ENCODE measurements at places on chromosomes 3 and 15. TPM values are rescaled to one million over a fixed set of nuclear protein-coding genes. Genes with fewer than 3 reads are reported as not detected.

ZNF619 gene
- total RNA-seq = 8.6 TPM

SEMA5B gene
- total RNA-seq = 0.71 TPM

TRIM42 gene
- not detected for total RNA-seq

DNA sequence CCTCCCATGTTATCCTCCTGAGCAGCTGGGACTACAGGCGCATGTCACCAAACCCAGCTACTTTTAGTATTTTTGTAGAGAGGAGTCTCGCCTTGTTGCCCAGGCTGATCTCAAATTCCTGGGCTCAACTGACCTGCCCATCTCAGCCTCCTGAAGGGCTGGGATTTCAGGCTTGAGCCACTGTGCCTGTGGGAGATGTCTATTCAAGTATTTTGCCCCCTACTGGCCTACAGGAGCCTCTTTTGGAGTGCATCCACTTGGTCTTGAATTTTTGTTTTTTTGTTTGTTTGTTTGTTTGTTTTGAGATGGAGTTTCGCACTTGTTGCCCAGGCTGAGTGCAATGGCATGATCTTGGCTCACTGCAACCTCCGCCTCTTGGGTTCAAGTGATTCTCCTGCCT is 3.2 kb upstream of the DHX30 start:
- H3K27ac ChIP-seq = no peak overlapping the region
- no peaks in the 10 kb centered on the region for H3K36me3 ChIP-seq
- H3K4me1 ChIP-seq = peaks cover 19% of the 10 kb centered on the region
- H3K27me3 ChIP-seq = no peaks in the 10 kb centered on the region
- H3K4me3 ChIP-seq = no peak overlapping the region

DNA sequence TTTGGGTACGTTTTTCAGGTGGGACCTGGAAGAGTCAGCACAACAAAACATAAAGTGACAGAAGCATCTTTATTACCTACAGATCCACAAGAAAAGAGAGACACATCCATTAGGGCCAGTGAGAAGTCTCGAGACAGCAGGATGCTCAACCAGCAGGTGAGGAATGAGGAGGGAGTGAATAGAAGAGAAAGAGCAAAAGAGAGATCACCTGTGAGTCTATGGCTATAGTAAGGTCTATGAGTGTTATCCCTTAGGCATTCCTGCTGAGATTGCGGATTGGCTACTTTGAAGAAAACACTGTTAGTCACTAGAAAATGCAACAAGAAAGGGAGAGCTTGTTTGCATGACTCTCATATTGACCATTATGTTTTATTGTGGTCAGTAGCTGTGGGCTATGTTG is 1556.2 kb upstream of the GBE1 start:
- DNase-seq = no peak
- no peaks in the 10 kb centered on the region for H3K36me3 ChIP-seq
- no peaks in the 10 kb centered on the region for H3K4me1 ChIP-seq

- H3K27ac ChIP-seq = peak overlapping the region; percentile 97
- H3K36me3 ChIP-seq = no peaks in the 10 kb centered on the region
- no peaks in the 10 kb centered on the region for H3K27me3 ChIP-seq
- no peak for DNase-seq
- H3K4me3 ChIP-seq = peak overlapping the region; percentile 67
These were observed 90.2 kb upstream of the CHD2 start for GRCh38 chr15:92809880-92810361.

- no peak overlapping the region for H3K27ac ChIP-seq
- H3K4me1 ChIP-seq = no peaks in the 10 kb centered on the region
- H3K4me3 ChIP-seq = no peak overlapping the region
- DNase-seq = no peak
- H3K27me3 ChIP-seq = no peaks in the 10 kb centered on the region
These were observed 12.4 kb upstream of the ZNF770 start for GRCh38 chr15:35000511-35000910.

DNA sequence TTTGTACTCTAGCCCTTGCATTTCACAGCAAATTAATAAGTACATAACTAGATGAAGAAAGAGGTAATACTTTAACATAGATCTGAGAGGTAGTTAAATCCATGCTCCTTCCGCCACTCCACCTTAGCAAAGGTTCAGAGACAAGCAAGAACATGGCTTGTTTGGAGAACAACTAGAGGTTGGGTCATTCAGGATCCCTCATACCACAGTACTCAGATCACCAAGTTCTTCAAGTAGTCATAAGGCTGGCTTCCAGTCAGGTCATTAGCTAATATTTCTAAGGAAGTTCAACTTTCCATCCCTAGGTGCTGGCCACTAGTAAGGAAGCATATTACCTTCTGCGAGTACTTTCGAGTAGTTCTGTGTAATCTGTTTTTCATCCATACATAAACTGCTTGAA is 44.1 kb downstream of the CD200R1 start:
- no peak overlapping the region for H3K27ac ChIP-seq
- no peaks in the 10 kb centered on the region for H3K4me1 ChIP-seq
- no peaks in the 10 kb centered on the region for H3K27me3 ChIP-seq

DNA sequence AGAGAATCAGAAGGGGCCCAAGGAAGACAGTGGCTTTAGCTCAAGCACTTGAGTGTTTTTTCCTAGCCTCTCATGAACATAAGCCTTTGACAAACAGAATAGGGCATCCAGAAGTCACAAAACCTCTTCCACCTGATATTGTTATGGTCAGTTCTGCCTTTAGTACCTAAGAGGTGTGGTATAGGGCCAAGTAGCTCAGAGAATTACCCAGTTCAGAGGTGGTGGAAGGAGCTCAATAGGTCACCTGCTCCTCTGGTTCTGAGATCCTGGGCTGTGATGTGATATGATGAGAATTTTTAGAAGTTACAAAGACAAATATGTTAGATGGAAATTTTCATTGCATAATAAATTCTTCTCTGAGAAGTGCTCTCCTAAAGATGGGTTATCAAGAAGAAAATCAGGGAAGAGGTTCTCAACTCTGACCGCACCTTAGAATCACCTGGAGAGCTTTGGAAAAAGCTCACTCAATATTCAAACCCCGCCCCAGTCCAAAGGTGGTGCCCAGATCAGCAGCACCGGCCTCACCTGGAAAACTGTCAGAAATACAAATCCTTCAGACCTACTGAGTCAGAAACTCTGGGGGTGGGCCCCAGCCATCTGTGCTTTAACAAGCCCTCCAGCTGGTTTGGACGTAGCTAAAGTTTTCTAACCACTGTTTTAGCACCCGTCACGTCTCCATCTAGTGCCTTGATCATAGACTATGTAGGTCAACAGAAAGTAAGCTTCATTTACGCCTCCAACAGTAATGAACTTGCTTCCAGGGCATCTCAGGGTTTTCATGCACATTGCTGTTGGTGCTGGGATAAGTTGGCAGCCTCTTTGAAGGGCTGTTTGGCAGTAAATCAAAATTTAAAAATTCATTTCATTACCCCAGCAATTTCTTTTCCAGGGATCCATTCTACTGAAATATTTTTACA is 101.3 kb downstream of the MYH15 start:
- no peaks in the 10 kb centered on the region for H3K27me3 ChIP-seq
- H3K36me3 ChIP-seq = no peaks in the 10 kb centered on the region
- peaks cover 49% of the 10 kb centered on the region for H3K4me1 ChIP-seq
- H3K4me3 ChIP-seq = no peak overlapping the region

All from lower lobe of right lung (tissue), 2 donors.